ENCODE measurements at places on chromosomes 7 and 10.

GRCh38 chr7:146116521-146117222 is at the start of gene CNTNAP2:
CNTNAP2 (plus strand) TSS chr7:146116801; CDS start chr7:146116877, 76 bp downstream.
- no peak for DNase-seq

GRCh38 chr10:124279882-124280281 is 138.8 kb downstream of the OAT start:
- no peak for DNase-seq

DNA sequence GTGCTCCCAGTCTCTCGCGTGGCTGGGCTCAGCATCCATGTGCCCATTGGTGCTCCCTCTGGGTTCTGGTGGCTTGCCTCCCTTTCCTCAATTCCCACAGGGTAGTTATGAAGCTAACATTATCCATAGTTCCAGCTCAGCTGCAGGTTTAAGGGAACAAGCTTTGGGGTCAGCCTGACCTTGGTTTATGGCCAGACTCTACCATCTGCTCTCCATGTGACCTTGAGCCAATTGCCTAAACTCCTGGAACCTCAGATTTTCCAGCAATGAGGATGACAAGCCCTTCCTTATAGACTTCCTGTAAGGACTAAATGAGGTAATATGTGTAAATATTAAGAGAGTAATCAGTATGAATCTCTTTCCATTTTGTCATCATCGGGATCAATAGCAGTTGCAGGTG is 10.1 kb upstream of the SLC29A3 start:
- DNase-seq, result no peak

GRCh38 chr10:116490028-116490662 is 55.6 kb upstream of the PNLIP start:
- DNase-seq, result no peak

DNA sequence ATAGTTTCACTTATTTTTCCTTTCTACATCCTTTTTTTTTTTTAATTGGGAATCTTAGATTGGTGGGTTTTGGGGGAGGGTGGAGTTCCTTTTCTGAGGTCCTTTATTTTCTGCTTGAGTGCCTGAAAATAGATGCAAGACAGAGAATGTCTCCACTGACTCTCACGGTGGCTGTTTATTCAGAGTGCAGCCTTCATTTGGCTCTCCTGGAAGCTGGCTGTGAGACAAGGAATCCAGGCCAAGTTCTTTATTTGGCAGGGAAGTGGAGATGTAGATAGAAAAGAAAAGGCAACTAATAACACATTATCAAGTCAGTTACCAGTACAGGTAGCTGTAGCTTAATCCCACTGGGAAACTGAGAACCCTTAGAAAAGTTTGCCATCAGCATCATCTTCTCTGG is 118.6 kb downstream of the CNTNAP2 start:
- DNase-seq, result no peak

GRCh38 chr7:90816511-90817142 is 220.5 kb downstream of the CDK14 start:
- DNase-seq, result no peak

DNA sequence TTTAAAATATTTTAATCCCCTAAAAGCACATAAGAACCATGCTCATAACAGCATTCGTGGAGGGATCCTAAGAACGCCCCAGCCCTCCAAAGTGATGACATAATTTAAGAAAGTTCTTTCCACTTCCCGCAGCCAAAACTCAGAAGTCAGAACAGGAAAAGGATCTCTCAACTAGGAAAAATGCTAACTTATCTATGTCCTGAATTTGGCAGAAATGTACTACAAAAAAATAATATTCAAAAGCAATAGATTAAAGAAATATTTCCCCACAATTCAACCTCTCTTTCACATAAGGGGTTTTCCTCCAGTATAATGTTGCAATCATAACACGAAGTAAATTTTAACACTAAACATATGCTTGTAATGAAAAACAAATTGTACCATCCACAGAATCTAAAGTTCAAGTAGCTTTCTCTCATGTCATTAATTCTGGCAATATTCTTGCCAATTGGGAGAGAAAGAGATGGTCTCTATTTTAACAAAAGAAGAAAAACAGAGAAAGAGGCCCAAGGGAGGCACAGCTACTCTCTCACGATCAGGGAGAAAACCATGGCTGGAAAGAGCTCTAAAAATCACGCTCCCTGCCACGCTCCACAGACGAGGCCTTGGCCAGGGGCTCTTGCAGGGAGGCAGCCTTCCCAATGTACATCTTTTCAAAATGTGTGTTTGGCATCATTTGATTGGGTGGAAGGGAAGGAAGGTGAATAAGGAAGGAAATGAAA is 22.9 kb downstream of the ASB13 start:
- DNase-seq, result no peak

DNA sequence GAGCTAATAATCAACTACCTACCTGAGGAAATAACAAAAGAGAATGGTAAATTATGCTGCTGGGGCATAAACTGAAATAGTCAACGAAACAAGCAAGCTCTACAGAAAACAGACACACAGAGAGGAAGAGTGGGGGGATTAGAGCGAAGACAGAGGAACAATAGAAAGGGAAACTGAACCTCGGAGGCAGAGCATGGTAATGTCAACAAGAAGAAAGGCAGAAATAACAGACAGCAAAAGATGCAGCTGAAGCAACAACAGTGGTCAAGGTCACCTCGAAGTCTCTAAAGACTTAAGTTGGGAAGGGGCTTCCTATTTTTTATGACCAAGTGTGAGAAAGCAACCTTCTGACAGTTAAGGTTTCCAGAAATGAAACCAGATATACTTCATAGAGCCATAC is 177.0 kb downstream of the ZNF438 start:
- DNase-seq, result no peak

GRCh38 chr7:28062197-28062991 is 118.2 kb downstream of the JAZF1 start:
- DNase-seq, result no peak

DNA sequence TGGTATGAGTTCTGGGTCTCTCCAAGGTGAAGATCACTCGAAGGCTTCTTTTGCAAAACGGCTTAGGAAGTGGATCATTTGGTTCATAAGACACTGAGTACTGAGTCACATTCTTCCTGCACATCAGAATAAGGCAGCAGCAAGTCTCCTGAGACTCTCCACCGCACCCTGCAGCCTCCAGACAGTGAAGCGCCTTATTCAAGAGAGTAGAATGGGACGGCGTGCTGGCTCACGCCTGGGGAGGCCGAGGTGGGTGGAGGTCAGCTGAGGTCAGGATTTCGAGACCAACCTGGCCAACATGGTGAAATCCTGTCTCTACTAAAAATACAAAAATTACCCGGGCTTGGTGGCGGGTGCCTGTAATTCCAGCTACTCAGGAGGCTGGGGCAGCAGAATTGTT is 70.3 kb downstream of the C10orf143 start:
- no peak for DNase-seq

DNA sequence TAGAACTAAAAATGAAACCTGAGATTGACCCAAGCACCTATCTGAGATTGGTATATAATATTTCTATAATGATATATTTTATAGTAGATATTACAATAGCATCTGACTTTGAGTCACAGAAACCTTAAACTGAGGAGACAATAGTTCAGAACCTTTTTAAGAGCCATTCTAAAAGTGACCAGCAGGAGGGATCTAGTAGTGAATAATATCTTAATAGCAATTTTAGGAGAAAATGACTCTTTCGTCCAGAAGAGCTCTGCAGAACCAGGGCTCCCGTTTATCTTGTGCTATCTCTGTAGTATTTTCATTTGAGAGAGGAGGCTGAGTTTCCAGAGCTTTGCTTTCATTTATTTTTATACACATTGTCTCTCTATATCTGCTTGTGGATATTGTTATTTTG is 68.1 kb downstream of the PODXL start:
- no peak for DNase-seq

DNA sequence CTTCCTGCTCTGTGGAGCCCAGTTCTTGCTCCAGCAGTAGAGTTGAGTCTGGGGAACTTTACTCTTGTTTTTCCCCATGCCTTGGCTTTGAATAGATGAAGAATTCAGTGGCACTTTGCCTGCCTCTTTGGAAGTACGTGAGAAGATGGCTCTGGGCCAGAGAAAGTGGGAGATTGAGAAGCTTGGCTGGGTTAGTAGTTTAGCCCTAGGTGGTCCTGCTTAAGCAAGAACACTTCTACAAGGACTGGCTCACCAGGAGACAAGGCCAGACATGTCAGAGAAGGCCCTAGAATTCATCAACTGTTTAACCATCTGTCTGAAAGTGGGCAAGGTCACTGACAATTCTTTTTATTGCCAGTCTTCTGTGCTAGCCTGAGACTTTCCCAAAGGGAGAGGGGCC is 410.3 kb downstream of the TYW1 start:
- no peak for DNase-seq

GRCh38 chr10:78963074-78964034 is 105.4 kb upstream of the ZMIZ1 start:
- DNase-seq, result no peak

DNA sequence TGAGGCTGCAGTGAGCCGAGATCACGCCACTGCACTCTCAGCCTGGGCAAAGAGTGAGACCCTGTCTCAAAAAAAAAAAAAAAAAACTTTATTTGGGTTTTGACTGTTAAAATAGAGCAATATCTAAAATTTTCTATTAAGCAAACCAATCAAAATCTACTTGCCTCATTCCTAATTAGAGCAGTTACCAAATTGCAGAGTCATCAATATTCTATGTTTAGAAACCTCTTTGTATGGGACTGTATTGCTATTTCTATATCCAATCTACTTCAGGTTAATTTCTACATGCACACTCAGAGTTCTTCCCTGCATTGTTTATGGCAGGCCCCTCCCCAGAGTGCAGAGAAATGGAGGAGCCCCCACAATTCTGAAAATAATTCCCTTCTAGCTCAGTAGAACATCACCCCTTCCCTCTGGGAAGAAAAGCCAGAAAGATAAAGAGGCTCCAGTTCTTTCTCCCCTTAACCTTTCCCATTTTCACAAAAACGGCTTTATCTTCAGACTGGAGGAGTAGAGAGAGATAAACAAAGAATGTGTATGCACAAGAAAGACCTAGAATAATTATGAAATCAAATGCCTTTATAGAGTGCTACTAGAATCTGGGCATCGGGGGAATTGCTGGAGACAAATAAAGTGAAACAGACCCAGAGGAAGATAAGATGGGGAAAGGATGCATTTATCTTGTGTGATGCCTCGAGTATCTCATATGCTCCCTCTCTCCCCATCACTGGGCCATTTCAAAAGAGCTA is 17.9 kb downstream of the SCRN1 start:
- no peak for DNase-seq

DNA sequence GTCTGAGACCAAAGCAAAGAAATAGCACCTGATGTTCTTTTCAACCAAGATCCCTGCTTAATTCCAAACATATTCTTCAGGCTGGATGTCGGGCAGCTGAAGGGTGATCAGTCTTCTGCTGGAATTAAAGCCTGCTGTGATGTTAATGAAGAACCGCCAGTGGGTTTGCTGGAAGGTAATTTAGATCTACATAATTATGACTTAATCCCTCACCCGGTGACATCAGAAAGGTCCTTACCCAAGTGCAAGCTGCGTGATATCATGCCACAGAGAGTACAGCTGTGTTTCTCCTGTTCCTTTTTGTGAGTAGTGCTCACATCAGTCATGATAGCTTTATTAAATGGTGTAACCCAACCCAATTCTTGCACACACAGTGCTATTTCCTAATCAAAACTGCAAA is 29.1 kb upstream of the LRGUK start:
- no peak for DNase-seq

GRCh38 chr7:30249986-30250774 is 34.2 kb upstream of the ZNRF2 start:
- no peak for DNase-seq

DNA sequence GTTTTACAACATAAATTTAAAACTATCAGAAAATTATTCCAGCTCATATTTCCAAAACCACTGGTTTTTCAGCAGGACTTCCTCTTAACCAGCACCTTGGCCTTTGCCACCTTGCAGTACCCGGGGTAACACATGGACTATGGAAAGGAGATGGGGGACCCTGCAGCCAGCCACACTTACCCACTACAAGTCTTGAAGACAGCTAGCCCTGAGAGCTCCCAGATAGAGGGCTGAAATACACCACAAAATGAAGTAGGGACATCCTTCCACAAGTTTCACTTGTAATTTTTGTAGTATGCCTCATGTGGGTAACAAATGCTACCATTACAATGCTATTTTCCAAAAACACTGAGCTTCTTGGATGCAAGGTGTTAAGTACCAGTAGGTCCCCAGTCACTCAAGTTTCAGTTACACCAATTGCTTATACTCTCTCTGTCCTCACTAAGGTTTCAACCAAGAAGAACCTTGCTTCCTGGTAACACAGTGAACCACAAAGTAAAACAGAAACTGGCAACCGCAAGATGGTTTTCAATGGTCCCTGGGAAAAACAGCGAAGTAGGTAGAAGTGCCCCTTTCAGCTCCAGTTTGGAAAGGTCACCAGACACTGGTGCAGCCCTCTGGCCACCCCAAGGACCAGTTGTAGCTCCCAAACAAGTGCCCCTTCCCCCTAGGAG is 110.9 kb downstream of the SGMS1 start:
- DNase-seq, result no peak

- DNase-seq, result no peak
These were observed 30.1 kb downstream of the LDB3 start for GRCh38 chr10:86698207-86698940.

GRCh38 chr10:99450624-99451498 is 20.4 kb upstream of the GOT1 start:
- DNase-seq, result no peak

DNA sequence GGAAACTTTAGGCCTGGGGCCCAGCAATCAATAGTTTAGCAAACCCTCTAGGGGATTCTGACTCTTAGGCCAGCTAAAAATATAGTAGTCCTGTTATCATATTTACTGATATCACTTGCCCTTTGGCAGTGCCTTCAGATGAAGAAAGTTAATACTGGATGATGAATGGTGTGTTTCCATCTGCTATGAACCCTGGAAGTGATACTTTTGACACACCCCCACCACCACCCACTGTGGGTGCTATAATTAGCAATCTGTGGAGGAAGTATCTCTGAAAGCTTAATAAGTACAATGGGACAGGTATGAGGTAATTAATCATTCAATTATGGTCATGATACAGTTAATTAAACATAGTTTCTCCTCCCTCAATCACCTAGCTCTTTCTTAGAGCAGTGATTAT is 90.4 kb upstream of the LRRTM3 start:
- DNase-seq, result no peak

DNA sequence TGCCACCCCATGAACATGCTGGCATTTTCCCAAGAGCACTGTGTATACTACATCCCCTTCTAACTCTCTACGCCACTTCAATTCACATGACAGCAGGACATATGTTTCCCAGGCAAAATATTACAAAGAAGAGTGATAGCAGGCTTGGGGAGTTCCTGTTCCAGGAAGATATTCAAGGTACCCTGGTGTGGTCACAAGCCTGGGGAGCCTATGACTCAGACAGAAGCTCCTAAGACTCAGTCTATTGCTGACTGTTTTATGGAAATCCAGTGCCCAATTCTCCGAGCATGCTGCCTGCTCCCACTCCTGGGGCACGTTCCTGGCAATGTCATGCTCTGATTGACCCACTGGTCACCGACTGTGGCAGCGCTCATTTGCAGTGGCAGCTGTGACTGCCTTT is 23.5 kb upstream of the ABLIM1 start:
- DNase-seq, result no peak

DNA sequence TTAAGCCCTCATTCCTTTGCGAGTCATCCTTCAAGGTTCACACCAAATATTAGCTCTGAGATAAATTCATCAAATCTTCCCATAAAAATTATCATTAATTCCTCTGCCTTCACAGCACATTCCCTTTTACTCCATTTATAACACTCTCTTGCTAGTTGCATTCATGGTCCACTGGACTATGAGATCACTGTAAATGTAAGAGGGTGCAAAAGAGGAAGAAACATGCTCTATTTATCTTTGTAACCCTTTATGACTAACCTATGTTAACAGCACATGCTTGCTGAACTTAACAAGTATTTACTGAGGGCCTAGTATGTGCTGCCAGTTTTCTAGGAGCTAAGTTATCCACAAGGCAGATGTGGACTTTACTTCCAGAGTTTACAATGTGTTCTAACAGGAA is 86.7 kb upstream of the TMEM168 start:
- DNase-seq, result no peak

All from activated naive CD4-positive, alpha-beta T cell (primary cell).